ENCODE measurements at places on chromosomes 6 and 20.

DNA sequence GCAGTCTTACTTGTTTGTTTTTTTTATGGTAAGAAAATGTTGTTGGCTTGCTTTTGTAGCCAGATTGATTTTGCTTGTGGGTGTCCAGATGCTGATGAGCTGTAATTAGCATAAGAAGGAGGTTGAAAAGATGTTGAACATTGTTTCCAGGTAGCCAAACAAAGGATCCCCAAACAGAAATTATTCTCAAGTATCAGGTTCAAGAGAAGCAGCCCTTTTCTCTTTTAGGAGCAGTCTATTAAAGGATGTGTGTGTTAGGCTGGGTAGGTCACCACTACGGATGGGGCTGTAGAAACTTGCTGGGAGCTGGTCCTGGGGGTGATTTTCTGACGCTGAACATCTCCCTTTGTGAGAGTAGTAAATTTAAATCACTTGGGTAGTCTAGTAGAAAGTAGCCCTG is 86.9 kb upstream of the VSTM2L start:
- DNase-seq: no peak

GRCh38 chr6:18962361-18962905 is 575.3 kb downstream of the RNF144B start:
- DNase-seq: no peak

DNA sequence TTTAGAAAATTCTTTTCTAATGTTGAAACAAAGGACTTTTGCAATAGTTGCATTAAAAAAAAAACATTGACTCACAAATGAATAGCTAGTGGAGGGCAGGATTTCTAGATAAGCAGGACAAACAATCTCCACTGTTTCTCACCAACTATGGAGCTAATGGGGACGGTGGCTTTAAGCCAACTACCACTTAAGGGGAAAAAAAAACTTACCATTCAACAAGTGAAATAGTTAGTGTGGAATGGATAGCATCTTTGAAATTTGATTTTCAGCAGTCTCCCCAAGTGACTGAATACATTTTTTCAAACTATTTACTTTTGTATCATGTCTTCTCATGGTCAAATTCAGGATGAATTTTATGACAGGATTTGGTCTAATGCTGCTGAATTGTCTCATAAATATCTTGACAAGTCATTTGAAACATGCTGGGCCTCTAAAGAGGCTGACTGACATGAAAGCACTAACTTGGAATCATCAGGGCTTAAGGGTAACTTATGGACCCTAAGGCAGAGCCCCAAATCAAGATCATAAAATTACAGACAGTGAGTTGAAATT is 100.5 kb downstream of the EYA4 start:
- no peak for DNase-seq

DNA sequence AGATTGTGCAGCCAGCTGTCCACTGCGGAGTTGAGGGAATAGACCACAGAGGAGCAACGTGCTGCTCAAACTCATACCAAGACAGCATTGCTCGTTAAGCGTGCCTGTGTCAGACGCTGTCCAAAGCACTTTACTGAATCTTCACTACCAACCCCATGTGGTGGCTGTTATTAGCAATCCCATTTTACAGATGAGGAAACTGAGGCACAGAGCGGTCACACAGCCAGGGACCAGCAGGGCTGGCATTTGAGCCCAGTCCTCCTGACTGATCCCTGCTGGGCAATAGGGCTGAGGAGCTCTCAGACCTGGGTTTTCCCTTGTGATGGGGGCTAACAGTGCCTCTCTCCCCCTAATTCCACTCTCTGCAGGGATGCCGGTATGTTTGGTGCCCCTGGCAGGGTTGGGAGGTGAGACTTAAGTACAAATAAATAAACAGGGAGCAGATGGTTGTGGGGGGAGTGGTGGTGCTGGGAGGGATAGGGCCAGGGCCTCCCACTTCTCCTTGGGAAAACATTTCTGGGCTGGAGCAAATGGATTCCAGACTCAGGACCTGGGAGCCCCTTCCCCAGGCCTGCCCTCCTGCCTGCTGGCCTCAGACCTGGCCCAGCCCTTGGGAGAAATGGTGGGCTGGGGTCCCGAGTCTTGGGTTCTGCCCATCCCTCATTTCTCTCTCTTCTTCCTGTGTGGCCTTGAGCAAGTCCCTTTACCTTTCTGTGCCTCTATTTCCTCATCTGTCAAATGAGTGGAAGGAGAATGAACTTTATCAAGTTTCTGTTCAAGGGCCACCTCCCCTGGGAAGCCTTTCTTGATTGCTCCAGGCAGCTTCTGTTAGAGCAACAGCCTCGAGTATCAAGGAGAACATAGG is 17.7 kb downstream of the SRXN1 start:
- DNase-seq: no peak

GRCh38 chr6:166485651-166486535 is 100.6 kb downstream of the RAMACL start:
- DNase-seq: no peak

DNA sequence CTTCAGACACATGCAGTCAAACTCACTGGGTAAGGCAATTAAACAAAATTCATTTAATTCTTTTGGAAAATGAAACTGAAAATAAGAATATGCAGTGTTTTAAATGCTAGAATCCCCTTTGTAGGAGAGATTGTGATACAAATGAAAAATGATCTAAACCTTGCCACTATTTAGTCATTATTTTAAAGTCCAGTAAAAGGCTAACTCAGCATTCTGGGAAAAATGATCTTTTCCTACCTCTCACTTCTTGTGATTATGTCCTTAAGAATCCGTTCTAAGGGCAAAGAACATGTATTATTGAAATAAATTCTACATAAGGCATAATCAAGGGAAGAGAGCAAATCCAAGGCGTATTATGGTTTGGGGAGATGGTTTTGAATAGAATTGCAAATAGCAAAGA is 46.4 kb downstream of the TINAG start:
- DNase-seq: no peak

- DNase-seq: no peak
Measured at GRCh38 chr6:11789744-11790143, 11.1 kb upstream of the ADTRP start.
